Vagina (tissue), 2 donors: ENCODE measurements at places on chromosomes 12 and 14. TPM values are rescaled to one million over a fixed set of nuclear protein-coding genes. Genes with fewer than 3 reads are reported as not detected.

Gene SIX4
- total RNA-seq = 1.5 TPM

DNA sequence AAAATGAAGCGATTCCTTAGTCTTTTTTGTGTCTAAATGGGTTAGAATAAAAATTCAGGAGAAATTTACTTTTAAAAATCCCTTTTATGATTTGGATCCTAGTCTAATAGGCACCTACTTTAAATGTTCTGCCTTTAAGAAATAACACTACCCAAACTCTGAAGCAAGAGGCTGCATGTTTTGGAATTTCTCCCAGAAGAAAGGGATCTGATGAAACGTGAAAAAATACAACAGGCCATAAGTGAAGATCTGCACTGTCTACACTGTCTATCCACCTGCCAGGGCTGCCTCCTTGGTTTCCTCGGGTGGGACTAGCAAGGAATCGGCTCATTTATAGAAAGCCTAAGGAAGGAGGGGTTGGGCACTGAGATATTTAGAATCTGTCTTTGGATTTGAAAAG lies 22.1 kb downstream of the ACVR1B start:
- H3K4me1 ChIP-seq = peaks cover 56% of the 10 kb centered on the region
- H3K4me3 ChIP-seq = no peak overlapping the region
- H3K27ac ChIP-seq = peak overlapping the region; percentile 40
- H3K27me3 ChIP-seq = no peaks in the 10 kb centered on the region
- no peak for DNase-seq

- no peak for DNase-seq
- H3K4me3 ChIP-seq = no peak overlapping the region
- H3K27me3 ChIP-seq = no peaks in the 10 kb centered on the region
- H3K4me1 ChIP-seq = no peaks in the 10 kb centered on the region
Measured at GRCh38 chr14:64865109-64865508, 14.6 kb downstream of the SPTB start.

Gene KIF26A
- total RNA-seq = 2.7 TPM

GRCh38 chr12:15562263-15562662 lies 226.9 kb downstream of the EPS8 start:
- H3K27me3 ChIP-seq = no peaks in the 10 kb centered on the region
- no peak overlapping the region for H3K27ac ChIP-seq
- H3K36me3 ChIP-seq = no peaks in the 10 kb centered on the region
- H3K4me1 ChIP-seq = no peaks in the 10 kb centered on the region

DNA sequence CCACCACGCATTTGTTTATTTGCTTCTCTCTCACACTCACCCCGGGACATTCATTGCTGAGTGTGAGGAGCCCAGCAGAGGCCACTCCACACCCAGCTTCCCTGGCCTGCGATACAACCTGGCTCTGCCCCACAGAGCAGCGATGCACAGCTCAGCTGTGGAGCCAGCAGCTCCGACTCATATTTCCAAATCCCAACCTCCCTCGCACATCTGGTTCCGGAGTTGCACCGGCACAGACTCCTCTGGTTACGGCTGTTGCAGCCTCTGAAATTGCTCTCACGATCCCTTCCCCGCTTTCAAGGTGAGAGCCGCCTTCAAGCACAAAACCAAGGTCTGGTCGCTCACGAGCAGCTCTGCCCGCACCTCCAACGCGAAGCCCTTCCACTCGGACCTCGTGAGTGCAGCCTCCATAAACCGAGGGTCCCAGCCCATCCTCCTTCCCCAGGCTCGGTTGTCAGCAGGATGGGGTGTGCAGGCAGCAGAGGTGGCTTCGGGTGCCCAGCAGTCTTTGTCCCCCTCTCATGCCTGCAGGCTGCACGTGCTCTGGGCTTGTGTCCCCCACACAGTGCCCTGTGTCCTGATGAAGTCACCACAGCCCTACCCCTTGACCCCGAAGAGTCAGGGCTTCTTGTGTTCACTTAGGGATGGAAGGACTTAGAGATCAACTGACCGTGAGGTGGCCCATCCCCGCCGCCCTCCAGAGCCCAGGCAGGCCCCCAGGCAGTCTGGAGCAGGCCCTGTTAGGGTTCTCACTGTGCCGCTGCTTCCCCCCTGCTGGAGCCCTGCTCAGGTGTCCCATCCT lies 184.3 kb downstream of the ADGRD1 start:
- H3K4me1 ChIP-seq = peaks cover 5% of the 10 kb centered on the region
- H3K27ac ChIP-seq = peak overlapping the region; percentile 48
- no peaks in the 10 kb centered on the region for H3K27me3 ChIP-seq
- H3K36me3 ChIP-seq = no peaks in the 10 kb centered on the region
- DNase-seq = no peak

DNA sequence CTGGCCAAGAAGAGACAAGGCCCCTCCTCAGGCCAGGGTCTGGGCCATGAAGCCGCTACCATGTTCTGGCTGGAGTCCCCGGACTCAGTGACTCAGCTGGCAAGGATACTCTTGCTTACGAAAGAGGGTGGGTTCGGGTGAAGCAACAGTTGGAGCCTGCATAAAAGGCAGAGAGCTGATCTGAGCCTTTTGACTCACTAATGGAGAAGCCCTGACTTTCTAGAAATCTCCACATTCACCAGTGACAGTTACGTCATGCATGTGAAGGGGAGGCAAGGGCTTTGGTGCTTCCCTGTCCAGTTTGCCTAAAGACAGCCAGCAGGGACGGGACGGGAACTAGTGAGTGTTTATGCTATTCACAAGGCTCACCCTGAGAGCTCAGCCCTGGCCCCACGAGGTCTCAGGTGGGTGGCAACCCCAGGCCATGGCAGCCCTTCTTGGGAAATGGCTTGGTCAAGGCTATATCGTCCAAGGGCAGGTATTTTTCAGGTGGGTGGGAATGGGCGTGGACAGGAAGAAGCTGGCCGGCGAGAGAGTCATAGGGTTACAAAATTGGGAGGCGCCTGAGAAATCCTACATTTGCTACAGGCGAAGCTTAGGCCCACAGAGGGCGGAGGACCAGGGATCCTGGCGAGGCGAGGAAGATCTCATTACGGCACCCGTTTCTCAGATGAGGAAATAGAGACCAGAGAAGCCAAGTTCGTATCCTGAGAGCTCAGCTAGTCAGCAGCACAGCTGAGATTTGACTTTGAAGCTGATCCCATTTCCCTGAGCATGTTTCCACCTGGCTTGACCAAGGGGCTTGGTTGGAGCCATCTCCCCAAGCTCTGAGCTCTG lies 314.6 kb downstream of the BCL11B start:
- no peaks in the 10 kb centered on the region for H3K27me3 ChIP-seq
- peak overlapping the region; percentile 79 for H3K27ac ChIP-seq
- peaks cover 41% of the 10 kb centered on the region for H3K4me1 ChIP-seq
- H3K36me3 ChIP-seq = no peaks in the 10 kb centered on the region

Gene MMAB
- total RNA-seq = 27.7 TPM

- no peak overlapping the region for H3K4me3 ChIP-seq
- no peaks in the 10 kb centered on the region for H3K36me3 ChIP-seq
- H3K27ac ChIP-seq = no peak overlapping the region
- H3K27me3 ChIP-seq = no peaks in the 10 kb centered on the region
Measured at GRCh38 chr12:42923156-42923555, 333.6 kb upstream of the PRICKLE1 start.

- no peak overlapping the region for H3K27ac ChIP-seq
- H3K4me3 ChIP-seq = no peak overlapping the region
- H3K27me3 ChIP-seq = no peaks in the 10 kb centered on the region
- no peaks in the 10 kb centered on the region for H3K4me1 ChIP-seq
- H3K36me3 ChIP-seq = no peaks in the 10 kb centered on the region
Measured at GRCh38 chr12:32997471-32997870, 100.9 kb upstream of the PKP2 start.

GRCh38 chr12:76864791-76865400 lies 13.9 kb downstream of the CSRP2 start:
- H3K4me3 ChIP-seq = no peak overlapping the region
- no peaks in the 10 kb centered on the region for H3K27me3 ChIP-seq
- no peaks in the 10 kb centered on the region for H3K36me3 ChIP-seq
- no peaks in the 10 kb centered on the region for H3K4me1 ChIP-seq
- H3K27ac ChIP-seq = no peak overlapping the region
- no peak for DNase-seq

DNA sequence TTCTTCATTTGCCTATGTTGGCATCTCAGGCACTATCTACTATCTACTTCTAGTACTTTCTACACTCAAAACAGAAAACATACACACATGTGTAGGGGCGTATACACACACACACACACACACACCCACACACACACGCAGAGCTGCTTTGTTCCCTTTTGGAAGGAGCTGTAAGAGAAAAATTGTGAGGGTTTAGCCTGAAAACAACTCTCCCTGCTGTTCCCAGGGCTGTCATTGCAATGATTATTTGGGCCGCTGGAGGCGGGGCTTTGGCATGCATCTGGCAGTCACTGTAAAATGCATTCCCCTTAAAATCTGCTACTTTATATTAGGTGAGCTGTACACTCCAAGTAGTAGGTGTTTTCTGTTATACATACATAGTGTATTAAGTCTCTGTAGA lies 29.1 kb upstream of the SLC38A2 start:
- H3K4me3 ChIP-seq = no peak overlapping the region
- H3K27ac ChIP-seq = peak overlapping the region; percentile 37
- H3K4me1 ChIP-seq = peaks cover 47% of the 10 kb centered on the region
- DNase-seq = no peak
- H3K36me3 ChIP-seq = no peaks in the 10 kb centered on the region

Gene LRRK2
- 37.1 TPM for total RNA-seq

- no peak overlapping the region for H3K27ac ChIP-seq
- no peaks in the 10 kb centered on the region for H3K36me3 ChIP-seq
- H3K27me3 ChIP-seq = no peaks in the 10 kb centered on the region
- H3K4me3 ChIP-seq = no peak overlapping the region
Measured at GRCh38 chr12:106541201-106541600, 41.6 kb upstream of the RFX4 start.

DNA sequence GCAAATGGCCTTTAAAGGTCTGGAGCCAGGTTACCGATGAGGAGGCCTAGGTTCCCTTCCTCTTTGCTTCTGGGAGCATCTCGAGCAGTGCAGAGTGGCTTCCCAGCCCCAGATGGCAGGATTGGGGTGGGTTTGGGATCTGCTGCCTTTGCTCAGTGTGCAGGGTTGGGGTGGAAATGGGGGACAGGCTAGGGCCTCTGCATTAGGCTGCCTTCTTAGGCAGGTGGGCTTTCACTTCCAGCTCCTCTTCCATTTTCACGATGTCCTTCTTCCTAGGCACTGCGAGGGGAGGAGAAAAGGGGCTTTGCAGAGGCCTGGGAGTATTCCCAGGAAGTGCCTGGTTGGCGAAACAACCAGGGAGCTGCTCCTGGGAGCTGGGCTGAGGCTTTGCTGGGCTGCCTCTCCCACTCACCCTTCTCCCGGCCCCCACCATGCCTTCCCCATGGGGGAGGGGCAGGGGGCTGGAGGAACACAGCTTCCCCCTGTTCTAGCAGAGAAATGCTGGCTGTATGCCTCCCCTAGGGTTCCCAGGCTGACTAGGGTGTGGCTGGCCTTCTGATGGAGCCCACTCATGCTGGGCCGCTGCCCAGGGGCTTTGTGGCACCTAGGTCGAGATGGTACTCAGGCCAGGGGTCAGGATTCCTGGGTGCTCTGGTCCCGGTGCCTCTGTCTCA lies 2.4 kb downstream of the NR4A1 start:
- H3K4me3 ChIP-seq = peak overlapping the region; percentile 53
- H3K27ac ChIP-seq = peak overlapping the region; percentile 99
- H3K27me3 ChIP-seq = no peaks in the 10 kb centered on the region
- peaks cover 24% of the 10 kb centered on the region for H3K4me1 ChIP-seq
- no peak for DNase-seq

GRCh38 chr14:36522347-36522971 lies 2.4 kb upstream of the NKX2-1 start:
- no peaks in the 10 kb centered on the region for H3K36me3 ChIP-seq
- peaks cover 49% of the 10 kb centered on the region for H3K4me1 ChIP-seq
- peaks cover 20% of the 10 kb centered on the region for H3K27me3 ChIP-seq
- H3K27ac ChIP-seq = no peak overlapping the region
- DNase-seq = no peak
- no peak overlapping the region for H3K4me3 ChIP-seq

DNA sequence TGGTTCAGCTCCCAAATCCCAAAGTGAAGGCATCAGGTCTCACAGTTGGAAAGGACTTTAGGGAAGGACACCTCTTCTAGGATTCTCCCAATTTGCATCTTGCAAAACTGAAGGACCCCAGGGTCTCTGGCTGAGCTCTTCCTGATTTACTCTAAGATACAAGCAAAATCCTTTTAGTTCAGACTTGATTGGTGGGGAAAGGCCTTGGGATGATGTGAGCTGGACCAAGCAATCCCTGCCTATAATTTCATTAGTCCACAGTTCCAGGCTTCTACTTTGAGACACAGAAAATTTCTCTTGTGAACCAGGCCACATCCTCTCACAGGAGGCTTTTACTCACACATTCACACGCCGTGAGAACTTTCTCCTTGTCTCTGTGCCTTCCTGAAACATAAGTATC lies 23.6 kb upstream of the VWF start:
- H3K4me1 ChIP-seq = no peaks in the 10 kb centered on the region
- no peaks in the 10 kb centered on the region for H3K27me3 ChIP-seq
- no peak for DNase-seq
- H3K36me3 ChIP-seq = no peaks in the 10 kb centered on the region
- no peak overlapping the region for H3K4me3 ChIP-seq
- no peak overlapping the region for H3K27ac ChIP-seq

Gene OTX2
- total RNA-seq = not detected

- peaks cover 41% of the 10 kb centered on the region for H3K4me1 ChIP-seq
- H3K4me3 ChIP-seq = no peak overlapping the region
- peaks cover 11% of the 10 kb centered on the region for H3K27me3 ChIP-seq
- no peaks in the 10 kb centered on the region for H3K36me3 ChIP-seq
- no peak for DNase-seq
Measured at GRCh38 chr12:48982397-48983080, 4.4 kb downstream of the WNT1 start.

DNA sequence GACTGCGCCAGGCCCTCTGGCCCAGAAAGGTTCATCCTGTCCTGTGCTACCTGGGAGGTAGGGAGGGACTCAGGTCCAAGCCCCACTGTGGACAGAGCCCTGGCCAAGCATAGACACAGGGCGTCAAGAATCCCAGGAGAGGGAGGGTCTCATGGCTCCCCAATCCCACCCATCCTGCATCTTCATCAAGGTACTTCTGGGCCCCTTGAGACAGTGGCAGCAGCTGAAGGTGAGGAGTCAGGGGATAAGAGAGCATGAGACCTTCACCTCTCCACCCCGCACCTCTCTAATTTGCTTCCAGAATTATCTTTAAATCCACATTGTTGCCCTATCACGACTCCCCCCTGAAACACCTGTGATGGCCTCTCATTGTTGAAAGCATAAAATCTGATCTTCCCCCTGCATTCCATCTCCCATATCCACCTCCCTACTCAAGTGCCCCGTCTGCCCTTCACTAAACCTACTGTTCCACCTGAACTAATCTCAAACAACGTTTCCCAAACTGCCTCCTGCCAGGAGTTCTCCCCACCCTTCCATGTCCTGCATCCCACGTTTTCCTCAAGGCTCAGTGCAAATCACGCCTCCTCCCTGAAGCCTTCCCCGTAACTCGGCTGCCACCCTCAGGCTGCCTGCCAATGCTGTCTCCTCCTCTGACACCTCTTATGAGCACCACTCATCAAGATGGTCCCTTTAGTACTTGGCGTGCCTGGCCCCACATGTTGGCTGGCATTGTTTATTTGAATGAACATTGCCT lies 27.1 kb downstream of the KRT18 start:
- no peak overlapping the region for H3K27ac ChIP-seq
- H3K27me3 ChIP-seq = no peaks in the 10 kb centered on the region
- no peak for DNase-seq
- H3K4me1 ChIP-seq = peaks cover 7% of the 10 kb centered on the region
- no peaks in the 10 kb centered on the region for H3K36me3 ChIP-seq

- no peak for DNase-seq
- peak overlapping the region; percentile 53 for H3K4me3 ChIP-seq
- no peaks in the 10 kb centered on the region for H3K27me3 ChIP-seq
Measured at GRCh38 chr12:106358396-106359241, 1.1 kb downstream of the POLR3B start.
